ENCODE measurements at places on chromosomes 7 and 10.

GRCh38 chr10:93096901-93097300, 23.2 kb downstream of the CYP26A1 start:
- no peak for DNase-seq

DNA sequence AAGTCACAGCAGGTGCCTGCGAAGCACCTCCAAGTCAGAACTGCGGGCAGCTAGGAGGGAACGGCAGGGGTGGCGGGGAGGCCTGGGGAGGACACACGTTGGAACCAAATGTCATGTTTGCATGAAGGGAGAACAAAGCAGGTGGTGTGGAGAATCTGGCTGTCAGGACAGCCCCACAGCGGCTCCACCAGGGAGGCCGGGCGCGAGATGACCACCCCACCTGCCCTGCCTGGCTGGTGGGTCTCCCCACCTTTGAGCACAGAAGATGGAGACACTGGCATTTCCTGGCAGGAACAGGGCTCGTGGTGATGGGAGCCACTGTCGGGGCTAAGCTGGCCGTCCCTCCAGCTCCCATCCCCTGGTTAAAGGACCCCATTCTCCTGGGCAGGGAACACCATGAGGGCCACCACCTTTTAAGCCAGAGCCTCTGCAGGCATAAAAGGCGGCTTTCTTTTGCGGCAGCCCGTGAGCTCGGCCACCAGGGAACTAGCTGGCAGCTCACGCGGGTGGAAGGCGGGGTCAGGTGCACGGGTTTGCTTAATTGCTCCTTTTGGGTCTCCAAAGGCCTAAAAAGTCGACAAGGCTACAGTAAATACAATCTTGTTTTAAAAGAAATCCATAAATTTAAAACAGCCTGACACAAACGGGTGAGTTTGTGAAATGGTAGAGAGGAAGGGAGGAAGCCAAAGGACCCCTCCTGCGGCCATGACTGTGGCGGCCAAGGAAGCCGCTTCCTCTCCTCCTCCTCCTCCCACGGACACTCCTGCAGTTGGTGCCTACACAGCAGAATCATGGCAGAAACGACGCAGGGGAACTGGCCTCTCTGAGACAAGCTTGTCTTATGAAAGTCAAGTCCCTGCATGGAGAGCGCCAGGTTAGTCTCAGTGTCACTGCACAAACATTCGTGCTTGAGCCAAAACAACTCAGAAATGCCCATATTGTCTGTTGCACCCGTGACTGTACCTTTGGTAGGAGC, 213.8 kb downstream of the DNAJB6 start:
- no peak for DNase-seq

GRCh38 chr7:116241291-116241690, 31.0 kb downstream of the TES start:
- no peak for DNase-seq

GRCh38 chr10:60917331-60918280, 26.4 kb downstream of the RHOBTB1 start:
- DNase-seq: no peak

GRCh38 chr7:105721571-105722104, 140.3 kb upstream of the EFCAB10 start:
- DNase-seq: no peak

GRCh38 chr10:98314532-98315284, 46.7 kb upstream of the LOXL4 start:
- DNase-seq: no peak

- no peak for DNase-seq
Observed at GRCh38 chr10:66564287-66564686, 361.5 kb upstream of the LRRTM3 start.

DNA sequence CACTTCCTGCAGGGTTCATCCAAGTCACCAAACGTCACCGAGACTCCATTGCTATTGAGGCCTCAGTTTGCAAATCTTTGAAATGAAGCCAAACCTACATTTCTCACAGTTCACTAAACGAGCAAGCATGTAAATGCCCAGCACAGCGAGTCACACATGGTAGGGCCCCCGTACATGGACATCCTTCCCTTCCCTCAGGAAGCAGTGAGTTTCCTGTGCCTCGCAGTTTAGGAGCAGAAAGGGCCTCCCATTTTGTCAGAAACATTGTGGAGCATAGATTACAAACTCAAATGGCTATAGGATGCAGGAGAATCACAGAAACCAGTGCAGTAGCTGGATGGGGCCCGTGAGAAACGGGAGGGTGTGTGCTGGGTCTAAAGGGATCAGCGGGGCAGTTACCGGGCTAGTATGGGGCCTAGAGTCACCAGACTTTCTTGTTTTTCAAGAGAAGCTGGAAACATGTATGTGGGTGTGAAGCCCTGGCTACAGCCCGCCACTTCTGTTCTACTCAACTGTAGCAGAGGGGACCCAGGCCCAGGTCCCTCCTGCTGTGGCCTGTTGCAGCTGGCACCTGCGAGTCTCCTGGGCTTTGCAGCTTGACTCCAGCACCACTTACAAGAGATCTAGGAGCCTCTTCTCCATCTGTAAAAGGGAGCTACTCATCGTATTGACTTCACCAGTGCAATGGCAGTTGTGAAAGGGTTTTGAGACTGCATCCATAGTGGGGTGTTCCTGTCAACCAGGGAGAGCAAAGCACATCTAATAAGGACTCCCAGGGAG, 14.2 kb upstream of the SLC18A3 start:
- DNase-seq: no peak
